GDM1 (cell line): ENCODE measurements at places on chromosomes 16 and 17.

DNA sequence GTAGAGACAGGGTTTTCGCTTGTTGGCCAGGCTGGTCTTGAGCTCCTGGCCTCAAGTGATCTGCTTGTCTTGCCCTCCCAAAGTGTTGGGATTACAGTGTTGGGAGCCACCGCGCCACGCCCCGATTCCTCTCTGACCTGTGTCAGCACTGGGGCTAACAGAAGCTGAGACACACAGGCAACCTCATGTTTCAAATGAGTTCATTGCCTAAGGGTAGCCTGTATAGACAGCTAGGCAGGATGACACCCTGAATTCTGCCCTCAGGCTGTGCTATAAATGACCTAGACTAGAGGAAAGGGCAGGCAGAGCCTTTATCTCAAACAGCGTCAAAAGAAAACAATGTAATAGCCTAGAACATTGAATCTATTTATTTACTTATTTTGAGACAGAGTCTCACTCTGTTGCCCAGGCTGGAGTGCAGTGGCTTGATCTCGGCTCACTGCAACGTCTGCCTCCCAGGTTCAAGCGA lies 2.3 kb upstream of the CDK3 start:
- no peak for DNase-seq

DNA sequence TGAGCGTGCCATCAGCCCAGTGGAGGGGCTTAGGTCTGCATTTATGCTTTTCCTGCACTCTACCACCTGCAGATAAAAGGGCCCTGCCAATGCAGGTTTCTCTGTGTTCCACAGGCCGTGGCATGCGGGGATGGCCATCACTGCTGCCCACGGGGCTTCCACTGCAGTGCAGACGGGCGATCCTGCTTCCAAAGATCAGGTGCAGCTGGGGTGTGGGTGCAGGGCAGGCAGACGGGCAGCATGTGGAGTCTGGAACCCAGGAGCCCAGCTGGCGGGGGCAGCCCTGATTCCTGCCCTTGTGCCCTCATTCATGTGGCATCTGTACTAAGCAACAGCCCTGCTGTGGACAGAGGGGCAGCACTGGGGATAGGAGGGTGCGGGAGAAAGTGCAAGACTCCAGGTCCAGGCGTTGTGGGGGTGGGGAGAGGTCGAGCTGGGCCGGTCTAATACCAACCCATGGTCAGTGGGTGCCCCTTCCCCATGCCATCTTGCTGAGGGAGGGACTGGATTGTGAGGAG lies 4.5 kb downstream of the GRN start:
- no peak for DNase-seq

GRCh38 chr17:34895383-34895782 lies 65.9 kb downstream of the CCT6B start:
- DNase-seq, result no peak

DNA sequence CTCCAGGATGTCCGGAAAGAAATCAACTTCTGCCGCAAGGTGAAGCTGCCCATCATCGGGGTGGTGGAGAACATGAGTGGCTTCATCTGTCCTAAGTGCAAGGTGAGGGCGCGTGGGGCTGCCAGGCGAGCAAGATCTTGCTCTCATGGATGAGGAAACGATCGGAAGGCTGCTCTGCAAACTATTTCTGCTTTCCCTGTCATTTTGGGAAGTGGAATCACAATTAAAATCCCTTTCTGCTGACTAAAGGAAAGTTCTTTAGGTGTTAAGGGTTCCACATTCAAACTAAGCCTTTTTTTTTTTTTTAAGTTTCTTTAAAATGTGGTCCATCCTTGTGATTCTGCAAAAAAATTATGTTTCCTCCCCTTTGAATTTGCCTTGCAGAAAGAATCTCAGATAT lies 17.7 kb downstream of the NUBP1 start:
- DNase-seq, result no peak

GRCh38 chr17:9232155-9232475 lies 210.8 kb downstream of the NTN1 start:
- no peak for DNase-seq

DNA sequence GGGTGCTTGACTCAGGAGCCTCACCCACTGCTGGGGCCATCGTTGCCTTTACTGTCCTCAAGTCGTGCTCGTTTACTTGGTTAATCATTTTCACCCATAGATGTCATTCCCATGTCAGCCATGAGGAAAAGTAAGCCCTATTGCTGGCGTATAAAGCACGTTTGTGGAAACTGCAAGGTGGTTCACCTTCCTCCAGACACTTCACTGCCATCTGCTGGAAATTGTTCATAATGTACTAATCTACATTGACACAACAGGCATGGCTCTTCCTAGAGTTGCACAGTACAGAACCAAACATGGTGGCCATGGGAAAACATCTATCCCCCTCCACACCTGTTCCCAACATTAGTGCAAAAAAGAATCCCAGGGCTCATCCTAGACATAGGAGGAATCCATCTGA lies 116.6 kb downstream of the ZNF18 start:
- DNase-seq, result no peak

GRCh38 chr16:281660-282255 lies 1.2 kb upstream of the PDIA2 start:
- no peak for DNase-seq
